ENCODE measurements at places on chromosomes 1 and 21.

DNA sequence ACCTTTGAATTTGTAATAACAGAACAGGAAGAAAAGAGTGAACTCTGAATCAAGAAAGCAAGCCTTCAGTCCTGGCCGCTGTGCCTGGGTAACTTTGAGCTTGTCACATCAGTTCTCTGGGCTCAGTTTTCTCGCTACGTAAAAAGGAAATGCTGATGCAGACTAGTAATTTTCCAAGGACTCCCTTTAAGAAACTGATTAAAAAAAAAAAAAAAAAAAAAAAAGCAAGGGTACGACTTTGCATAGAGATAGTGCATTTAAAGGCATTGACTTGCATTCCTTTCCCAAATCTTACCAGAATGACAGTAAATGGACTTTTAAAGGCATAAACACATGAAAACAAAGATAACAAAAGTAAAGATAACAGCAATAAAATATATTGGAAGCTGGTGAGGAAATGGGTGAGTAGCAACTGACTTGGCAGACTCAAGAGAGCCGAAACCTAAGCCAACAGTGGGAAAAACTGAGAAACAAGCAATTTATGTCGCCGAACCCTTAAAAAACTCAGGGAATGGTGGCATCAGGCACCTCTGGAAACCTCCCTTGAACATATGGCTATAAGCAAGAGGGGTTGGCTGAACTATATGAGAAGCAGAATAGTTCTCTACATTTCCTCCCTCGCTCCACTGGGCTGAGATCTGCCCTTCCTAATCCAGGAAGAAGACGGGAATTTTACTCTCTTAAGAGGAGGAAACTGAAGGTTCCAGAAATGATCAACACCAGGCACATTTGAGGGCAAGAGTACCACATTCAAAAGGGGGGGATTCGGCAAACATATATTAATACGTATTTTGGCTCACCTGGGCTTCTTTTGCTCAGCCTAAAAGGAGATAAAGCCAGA lies 189.2 kb downstream of the CDC7 start:
- no peak for DNase-seq

DNA sequence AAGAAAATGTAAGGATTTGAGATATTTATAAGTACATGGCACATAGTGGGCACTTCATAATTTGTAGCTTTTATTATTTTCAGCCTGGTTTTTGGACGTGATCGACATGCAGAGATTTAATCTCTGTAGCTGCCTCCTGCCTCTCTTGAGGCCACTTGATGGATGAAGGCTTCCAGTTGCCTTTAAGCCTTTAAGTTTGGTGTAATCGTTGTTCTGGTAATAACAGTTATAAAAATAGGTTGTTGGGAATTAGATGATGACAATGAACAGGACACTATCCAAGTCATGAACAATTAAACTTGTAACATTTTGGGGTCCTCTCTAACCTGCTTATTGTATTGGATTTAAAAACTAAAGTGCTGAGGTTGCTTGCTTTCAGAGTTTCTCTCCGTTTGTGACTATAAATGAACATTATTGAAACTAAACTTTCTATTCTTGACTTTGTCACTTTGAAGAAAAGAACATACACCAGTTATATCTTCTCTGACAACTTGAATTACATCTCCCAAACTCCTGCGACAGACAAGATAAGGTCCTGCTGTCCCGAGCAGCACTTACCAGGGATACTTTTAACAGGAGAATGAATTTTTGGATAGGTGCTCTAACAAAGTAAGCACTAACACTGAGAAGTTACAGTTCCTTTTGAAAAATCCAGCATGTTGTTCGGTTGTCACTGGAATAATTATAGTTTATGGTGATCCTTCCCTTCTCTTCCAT lies 295.0 kb downstream of the NFIA start:
- DNase-seq = no peak

GRCh38 chr1:20735581-20736111 lies 3.1 kb upstream of the SH2D5 start:
- DNase-seq = no peak

GRCh38 chr21:18289876-18290275 lies 45.2 kb downstream of the CHODL start:
- DNase-seq = no peak

DNA sequence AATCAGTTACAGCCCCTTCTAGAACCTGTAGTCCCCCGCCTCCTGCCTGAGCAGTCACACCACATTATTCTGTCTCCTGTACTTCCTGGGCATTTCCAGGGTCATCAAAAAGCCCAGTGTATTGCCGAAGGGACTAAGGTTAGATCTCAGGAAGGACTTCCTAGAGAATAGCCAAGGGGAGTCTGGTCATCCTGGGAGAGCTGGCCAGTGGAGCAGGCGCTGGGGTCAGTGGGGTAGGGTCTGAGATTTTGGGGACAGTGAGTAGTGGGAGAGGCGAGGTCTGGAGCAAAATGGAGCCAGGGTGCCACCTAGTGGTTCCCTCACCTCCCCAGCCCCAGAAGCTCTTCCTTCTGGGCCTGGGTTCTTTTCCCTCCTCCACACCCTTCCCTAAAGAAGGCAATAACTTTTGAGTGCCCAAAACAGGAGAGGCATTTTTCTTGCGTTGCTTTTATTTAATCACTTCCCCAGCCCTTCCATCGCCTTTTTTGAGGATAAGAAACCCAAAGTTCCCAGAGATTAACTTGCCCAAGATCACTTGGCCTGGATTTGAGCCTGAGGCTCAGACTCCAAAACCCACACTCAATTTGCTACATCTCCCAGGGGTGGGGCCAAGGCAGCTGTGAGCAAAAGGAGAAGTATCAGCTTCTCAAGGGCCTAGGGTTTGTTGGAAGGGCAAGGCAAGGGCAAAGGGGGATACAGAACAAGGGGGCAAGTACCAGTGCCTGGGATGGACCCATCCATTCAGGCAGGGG lies 7.3 kb upstream of the PMVK start:
- no peak for DNase-seq

DNA sequence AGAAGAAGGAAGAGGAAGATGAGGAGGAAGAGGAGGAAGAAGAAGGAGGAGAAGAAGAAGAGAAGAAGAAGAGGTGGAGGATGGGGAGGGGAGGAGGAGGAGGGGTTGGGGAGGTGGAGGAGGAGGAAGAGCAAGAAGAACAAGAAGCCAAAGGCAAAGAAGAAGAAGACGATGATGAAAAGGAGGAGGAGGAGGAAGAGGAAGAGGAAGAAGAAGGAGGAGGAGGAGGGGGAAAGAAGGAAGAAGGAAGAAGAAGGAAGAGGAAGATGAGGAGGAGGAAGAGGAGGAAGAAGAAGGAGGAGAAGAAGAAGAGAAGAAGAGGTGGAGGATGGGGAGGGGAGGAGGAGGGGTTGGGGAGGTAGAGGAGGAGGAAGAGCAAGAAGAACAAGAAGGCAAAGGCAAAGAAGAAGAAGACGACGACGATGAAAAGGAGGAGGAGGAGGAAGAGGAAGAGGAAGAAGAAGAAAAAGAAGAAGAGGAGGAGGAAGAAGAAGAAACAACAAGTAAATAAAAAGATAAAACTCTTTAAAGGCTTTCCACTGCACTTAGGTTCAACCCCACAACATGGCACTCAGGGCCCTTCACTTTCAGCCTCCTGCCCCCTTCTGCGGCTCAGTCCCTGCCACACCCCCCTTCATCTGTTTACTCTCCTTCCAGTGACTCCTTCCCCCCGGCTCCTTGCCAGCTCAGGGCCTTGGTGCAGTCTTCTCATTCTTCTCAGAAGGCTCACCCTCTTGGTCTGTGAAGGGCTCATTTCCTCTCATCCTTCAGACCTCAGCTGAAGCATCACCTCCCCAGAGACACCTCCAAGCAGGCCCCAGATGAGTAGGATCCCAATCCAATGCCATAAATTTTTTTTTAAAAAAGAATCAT lies 114.0 kb downstream of the KCNN3 start:
- no peak for DNase-seq

GRCh38 chr1:159300146-159300545 lies 2.0 kb upstream of the FCER1A start:
- no peak for DNase-seq

DNA sequence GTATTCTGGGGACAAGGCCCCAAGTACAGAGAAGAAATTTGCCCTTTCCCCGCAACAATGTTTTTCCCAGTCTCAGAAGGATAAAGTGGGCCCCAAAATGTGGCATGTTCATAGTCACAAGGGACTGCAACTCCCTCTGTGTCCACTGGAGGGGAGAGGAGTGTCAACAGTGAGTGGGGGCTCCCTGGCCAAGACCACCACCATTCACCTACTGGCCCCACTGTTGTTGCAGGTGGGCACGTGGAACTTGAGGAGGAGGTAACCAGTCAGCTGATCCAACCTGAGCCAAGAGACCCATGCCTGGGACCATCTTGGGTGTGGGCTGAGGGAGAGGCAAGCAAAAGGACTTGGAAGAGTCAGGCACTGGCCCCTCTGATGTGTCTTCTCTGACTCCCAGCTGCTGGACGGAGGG lies 777 bp downstream of the NUDT17 start:
- no peak for DNase-seq

- no peak for DNase-seq
Observed at GRCh38 chr1:224872832-224873433, 56.5 kb upstream of the DNAH14 start.

- DNase-seq = no peak
Observed at GRCh38 chr1:70737125-70737524, 310.5 kb downstream of the PTGER3 start.

DNA sequence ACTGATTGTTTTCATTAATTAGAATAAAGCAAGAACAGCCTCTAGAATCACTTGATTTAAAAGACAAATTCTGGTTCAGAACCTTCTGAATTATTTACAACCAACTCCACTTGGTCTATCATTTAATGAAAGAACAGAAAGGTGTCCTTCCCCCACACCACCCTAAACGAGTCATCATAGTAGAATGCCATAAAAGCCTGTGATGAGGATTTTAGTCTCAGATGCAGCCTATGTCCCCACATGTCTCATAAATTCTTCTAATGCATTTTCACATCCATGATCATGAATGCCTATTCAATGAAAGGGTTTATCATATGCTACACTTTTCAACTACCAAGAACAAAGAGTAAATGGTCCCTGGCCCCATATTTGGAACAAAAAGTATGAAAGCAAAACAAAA lies 508.1 kb downstream of the DPYD start:
- DNase-seq = no peak

- DNase-seq = no peak
Observed at GRCh38 chr1:14946684-14947238, 206.8 kb upstream of the TMEM51 start.

GRCh38 chr1:112722601-112723510 lies 7.7 kb upstream of the PPM1J start:
- DNase-seq = no peak

DNA sequence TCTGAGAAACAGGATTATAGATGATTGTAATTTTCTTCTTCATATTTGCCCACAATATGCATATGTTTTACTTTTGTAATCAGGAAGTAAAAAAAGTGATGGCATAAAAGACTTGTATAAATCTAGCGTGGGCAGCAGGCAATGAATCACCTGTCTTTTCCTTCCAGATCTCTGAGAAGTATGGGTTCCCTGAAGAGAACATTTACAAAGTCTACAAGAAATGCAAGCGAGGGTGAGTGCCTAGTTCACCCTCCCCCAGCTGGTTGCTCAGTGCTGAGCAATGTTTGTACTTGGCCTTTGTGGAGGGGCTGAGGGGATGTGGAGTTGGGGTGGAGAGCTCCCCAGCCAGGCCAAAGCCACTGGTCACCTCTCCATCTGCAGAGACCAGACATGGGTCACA lies 30.7 kb downstream of the GRHL3 start:
- no peak for DNase-seq

Data from SIG-M5 (cell line).